NCI-H1048 (cell line): ENCODE measurements at places on chromosomes 16 and 17.

- DNase-seq: no peak
Measured at GRCh38 chr17:82709024-82709675, 7.4 kb upstream of the FN3KRP start.

DNA sequence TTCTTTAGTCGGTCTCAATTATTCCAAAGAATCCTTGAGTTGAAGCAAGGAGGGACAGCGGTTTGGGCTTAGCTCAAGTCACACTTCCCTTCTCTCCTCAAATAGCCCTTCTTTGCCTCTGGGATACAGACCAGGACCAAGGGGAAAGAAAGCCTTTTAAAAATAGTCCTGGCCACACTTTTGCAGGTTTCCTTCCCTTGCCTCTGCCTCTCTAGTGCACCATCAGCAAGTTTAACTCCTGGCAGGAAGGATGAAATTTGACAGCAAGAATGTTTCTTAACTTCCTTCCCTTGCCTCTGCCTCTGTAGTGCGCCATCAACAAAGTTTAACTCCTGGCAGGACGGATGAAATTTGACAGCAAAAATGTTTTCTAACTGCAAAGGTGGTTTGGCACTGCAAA lies 7.2 kb upstream of the G6PC1 start:
- no peak for DNase-seq

GRCh38 chr17:42301022-42301421 lies 12.7 kb downstream of the STAT5A start:
- DNase-seq: no peak

DNA sequence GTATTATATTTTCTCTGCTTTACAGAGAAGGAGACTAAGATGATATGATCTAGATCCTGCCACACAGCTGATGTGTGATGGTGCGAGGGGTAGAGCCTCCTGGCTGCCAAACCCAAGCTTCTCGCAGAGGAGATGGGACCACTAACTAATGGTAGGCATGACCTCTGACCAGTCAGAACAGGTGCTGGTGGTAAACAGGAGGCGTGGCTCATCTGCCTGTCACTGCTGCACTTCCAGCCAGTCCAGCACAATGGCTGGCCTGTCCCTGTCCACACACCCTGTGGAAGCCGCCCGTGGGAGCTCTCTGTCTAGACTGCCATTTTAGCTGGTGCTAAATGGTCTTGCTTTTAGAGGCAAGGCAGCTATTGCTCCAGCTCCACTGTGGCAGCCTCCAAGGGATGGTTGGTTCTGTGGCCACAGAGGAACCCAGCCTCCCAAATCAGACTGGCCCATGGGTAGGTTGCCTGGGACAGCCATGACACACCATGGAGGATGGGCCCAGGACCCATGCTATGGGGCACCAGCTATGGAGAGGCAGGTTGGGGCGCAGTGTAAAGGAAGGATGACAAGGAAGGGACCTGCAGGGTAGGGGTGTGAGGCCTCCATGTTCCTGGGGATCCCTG lies 86.7 kb downstream of the KSR1 start:
- no peak for DNase-seq

- no peak for DNase-seq
Measured at GRCh38 chr17:1467898-1468492, 12.0 kb upstream of the CRK start.

DNA sequence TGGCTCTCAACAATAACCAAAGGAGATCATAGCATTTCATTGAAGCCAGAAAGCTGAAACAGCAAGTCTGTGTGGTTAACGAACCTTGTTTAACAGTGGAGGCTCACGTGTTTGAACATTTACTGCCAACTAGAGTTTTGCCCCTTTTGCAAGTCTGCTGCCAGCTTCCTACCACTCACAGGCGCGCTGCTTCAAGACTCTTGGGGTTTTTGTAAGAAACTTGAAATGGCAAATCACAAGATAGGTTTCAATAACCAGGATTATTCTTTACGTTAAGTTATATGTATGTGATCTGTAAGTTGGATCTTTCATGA lies 1.2 kb downstream of the SNTB2 start:
- no peak for DNase-seq

- no peak for DNase-seq
Measured at GRCh38 chr16:71572497-71573116, 4.3 kb downstream of the TAT start.

GRCh38 chr16:87961623-87962022 lies 10.4 kb downstream of the BANP start:
- DNase-seq: no peak

DNA sequence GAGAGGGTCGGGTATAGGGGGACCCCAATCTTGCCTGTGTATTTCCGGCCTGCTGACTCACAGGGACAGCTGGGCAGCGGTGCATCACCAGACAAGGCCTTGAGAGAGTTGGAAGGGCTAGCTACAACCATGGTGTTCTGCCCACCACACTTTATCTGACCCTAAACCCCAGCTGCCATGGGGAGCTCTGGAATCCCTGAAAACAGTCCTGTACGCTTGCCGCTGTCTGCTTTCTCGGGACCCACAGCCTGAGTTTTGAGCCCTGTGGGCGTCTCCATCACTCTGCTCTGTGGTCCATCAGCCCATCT lies 100.4 kb upstream of the GSE1 start:
- no peak for DNase-seq

DNA sequence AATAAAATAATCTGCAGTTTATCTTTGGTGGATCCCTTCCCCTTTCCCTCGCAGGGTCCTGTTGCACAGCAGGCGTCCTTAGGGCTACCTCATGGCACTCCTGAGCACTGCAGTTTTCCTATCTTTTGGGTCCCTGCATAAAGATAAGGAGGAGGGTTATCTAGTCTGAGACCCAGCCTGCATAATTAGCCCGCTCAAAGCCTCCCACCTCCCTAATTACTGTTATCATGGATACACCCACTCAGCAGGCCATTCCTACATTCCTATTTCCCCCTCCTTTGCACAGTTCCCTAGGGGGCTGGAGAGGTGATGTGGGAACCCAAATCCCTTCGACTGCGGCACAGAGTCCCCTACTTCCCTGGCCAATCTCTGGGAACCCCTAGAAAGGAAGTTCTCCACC lies 5.1 kb upstream of the CLUH start:
- DNase-seq: no peak

DNA sequence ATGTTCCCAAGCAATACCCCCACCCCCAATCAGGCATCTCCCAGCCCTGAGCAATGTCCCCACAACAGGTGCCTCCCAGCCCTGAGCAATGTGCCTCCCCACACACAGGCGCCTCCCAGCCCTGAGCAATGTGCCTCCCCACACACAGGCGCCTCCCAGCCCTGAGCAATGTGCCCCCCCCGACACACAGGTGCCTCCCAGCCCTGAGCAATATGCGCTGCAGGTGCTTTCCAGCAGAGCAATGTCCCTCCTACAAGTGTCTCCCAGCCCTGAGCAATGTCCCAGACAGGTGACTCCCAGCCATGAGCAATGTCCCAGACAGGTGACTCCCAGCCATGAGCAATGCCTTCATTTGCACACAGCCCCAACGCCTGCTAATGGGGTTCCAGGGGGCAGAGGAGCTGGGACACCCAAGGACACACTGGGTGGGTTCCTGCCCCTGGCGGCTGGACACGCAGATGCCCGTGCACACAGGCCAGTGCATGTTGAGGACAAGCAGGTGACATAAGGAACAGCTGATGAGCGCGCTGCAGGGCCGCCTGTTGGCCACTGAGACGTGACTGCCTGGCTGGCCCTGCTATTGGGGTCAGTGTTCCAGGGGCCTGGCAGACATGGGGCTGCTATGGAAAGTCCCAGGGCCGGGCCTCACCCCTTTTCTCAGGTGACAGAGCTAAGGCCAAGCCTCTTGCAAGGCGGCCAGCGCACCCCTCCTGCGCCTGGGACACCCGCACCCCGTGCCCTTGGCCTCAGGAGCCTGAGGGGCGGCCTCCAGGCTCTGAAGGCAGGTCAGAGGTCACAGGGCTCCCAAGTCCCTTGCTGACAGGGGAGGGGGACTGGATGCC lies 26.9 kb upstream of the PABPN1L start:
- DNase-seq: no peak

GRCh38 chr17:47254403-47254943 lies 846 bp downstream of the ITGB3 start:
- no peak for DNase-seq

GRCh38 chr17:82752371-82753200 lies 721 bp downstream of the TBCD start:
- DNase-seq: no peak

- no peak for DNase-seq
Measured at GRCh38 chr16:65469116-65469515, 347.3 kb upstream of the CDH11 start.

DNA sequence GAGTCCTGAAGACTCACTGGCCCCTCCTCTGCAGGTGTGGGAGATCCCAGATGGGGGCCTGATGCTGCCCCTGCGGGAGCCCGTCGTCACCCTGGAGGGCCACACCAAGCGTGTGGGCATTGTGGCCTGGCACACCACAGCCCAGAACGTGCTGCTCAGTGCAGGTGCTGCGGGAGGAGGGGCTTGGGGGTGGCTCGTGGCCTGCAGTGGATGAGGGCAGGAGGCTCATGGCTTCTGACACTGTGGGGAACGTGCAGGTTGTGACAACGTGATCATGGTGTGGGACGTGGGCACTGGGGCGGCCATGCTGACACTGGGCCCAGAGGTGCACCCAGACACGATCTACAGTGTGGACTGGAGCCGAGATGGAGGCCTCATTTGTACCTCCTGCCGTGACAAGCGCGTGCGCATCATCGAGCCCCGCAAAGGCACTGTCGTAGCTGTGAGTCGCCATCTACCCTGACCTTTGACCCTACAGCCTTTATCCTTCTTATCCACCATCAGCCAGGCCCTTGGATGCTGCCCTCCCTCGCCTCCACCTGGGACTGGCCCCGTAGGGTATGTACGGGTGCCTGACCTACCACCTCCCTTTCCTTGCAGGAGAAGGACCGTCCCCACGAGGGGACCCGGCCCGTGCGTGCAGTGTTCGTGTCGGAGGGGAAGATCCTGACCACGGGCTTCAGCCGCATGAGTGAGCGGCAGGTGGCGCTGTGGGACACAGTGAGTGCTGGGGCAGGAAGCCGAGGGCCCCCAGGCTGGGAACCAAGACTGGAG lies 3.6 kb downstream of the CORO1A start:
- DNase-seq: no peak

- no peak for DNase-seq
Measured at GRCh38 chr17:5304636-5305035, 22.6 kb downstream of the RABEP1 start.

DNA sequence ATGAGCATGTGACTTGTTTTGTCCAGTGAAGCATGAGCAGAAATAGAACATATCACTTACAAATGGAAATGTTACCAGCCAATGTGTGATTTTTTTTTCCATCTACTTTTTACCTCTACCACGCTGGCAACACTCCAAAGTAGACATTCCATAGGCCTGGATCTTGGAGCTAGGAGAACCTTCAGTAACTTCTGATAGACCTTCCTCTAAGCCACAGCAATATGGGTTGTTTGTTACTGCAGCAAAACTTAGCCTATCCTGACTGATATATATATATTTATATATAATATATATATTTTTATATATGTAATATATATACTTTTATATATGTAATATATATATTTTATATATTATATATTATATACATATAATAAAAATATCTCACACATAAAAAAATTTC lies 284.4 kb upstream of the XYLT1 start:
- no peak for DNase-seq

DNA sequence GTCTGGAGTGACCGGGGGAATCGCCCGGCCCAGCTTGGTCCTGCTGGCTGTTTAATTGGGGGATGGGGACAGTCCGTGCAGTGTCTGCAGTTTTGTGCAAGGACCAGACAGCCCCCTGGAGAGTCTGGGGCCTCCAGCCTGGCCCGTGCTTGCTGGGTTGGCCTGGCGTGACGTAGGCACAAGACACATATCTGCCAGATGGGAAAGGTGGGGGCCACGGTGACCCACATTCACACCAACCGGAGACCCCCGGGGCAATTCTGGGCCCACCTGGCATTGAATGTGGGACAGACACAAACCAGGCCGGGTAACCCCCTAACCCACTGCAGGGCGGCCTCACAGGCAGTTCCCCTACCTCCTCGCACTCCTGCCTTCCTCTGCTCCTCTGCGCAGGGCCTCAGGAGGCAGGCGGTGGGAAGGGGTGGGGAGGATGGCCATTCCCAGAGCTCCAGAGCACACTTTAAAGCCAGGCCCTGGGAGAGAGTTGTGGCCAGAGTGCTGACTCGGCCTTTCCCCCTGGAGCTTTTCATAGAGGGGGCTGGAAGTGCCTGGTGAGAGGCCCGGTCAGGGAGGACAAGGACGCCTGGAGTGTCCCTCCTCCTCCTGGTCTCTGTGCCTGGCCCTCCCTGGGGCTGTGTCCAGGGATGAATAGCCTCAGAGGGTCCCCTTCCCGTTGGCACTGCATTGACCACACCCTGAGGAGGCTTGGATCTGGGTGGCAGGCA lies 1.5 kb downstream of the MRC2 start:
- no peak for DNase-seq

DNA sequence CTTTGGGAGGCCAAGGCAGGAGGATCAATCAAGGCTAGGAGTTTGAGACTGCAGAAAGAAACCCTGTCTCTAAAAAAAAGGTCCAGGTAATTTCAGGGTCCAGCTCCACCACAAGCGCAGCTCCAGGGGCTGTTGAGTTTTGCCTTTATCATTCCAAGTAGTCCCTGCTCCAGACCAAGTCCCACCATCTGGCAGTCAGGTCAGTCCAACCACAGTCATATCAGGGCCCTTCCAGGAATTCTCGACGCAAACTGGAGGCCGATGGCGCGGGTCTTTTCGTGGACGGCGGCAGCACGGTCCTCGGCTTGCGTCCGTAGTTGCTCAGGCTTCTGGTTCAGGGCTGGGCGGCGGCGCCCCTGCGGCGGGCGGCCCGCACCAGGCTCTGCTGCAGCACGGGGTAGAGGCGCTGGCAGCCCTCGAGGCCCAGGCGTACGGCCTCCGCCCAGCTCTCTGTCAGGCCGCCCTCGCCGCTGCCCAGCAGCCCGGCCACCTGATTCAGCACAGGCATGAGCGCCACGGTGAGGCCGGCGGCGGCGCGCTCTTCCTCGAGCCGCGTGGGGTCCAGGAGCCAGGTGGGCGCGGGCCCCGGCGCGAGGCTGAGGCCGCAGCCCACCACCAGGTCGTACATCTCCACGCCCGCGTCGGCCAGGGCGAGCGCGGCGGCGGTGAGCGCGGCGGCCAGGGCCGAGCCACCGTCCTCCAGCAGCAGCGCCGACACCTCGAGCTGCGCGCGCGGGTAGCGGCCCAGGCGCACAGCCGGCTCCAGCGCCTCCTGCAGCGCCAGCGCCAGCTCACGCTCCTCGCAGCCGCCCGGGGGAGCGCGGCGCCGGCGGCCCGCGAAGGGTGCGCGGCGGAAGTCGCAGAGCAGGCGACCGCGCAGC lies 752 bp downstream of the EXOSC6 start:
- no peak for DNase-seq

GRCh38 chr17:70775679-70776078 lies 606.3 kb downstream of the KCNJ2 start:
- DNase-seq: no peak

GRCh38 chr17:50507871-50508572 lies at the start of gene MYCBPAP:
Gene MYCBPAP (plus strand): TSS chr17:50508439. CDS start chr17:50508675, 236 bp downstream.
- DNase-seq: no peak

DNA sequence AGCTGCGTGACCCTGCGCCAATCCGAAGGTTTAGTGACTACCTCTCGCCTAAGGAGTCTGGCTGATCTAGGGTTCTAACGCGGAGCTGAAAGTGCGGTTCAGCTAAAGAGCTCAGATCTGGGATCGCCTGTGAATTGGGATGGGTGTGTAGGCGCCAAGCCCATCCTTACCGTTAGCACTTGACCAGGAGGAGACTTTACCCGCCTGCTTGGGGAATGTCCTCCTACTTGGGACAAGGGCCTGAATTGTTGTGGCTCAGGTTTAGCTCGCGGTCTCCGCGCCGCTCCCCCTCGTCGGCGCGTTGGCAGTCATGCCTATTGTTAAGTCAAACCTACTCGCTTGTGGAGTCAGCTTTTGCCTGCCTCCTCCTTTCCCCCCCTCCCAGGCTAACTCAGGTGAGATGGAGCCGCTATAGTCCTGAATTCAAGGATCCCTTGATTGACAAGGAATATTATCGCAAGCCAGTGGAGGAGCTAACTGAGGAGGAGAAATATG lies 480 bp downstream of the MRPS7 start:
- DNase-seq: no peak
